BE2C (cell line): ENCODE measurements at places on chromosomes 6 and 20.

GRCh38 chr6:170251776-170252571 lies 38.9 kb downstream of the DLL1 start:
- no peak for DNase-seq

- DNase-seq = no peak
These were observed 22.6 kb downstream of the EDN1 start for GRCh38 chr6:12312736-12313135.

DNA sequence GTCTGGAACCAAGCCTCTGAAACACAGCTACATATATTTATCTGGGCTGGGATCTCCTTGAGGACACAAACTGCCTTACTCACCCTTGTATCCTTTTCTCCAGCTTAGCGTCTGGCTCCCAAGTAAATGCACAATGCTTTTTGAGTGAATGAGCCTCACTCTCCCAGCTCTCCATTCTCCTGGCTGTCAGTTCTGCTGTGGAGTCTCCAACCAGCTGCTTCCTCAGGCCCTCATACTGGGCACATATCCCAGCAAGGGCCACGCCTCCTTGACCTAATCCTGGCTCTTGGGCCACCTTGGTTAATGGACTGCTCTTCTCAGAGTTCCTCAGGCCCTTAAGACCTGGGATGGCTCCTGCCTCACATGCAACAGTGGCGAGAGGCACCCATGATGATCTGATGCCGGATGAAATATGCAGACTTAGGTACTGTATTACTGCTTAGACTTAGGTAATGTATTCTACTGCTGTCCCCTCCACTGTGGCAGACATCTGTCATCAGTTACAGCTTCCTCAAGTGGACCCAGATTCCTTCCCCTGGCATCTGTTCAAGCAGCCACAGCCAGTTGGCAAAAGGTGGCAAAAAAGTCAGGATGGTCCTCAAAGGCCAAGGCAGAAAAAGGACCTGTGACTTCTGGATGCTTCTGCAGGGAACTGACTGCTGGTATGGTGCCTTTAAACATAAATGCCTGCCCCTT lies 16.5 kb downstream of the SNHG17 start:
- no peak for DNase-seq

- no peak for DNase-seq
These were observed 63.4 kb downstream of the MTHFD1L start for GRCh38 chr6:150928882-150929281.

DNA sequence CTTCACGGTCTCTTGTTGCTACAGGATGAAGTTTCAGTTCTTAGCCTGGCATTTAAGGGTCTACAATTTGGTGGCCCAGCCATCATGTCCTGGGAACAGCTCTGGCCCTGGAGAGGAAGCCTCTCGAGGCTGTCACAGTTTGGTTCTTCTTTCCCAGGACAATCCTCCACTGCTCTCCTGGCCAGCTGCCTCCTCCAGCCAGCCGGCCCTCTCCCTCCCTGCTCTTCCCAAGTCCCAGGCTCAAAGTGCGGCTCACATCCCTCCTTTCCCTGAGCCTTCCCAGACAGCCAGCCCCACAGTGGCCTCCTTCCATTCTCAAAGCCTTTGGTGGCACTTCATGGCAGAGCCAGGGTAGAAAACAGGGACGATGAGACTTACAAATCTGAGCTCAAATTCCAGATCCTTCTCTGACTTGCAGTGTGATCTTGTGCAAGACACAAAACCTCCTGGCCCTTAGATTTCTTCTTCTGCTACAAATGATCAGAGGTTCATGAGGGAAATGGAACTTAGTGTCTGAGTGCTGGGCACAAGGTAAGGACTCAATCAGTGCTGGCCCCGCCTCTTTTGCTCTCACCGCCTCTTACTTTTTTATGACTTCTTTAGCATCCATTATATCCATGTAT lies 223.8 kb upstream of the ECI2 start:
- no peak for DNase-seq
